ENCODE measurements at places on chromosomes 12 and 14. TPM values are rescaled to one million over a fixed set of nuclear protein-coding genes. Genes with fewer than 3 reads are reported as not detected.

RERG gene
- 29.3 TPM for polyA plus RNA-seq

PCED1B gene
- polyA plus RNA-seq, result 2.8 TPM

PRKD1 gene
- 14.0 TPM for polyA plus RNA-seq

C12orf54 gene
- not detected for polyA plus RNA-seq

FAM90A1 gene
- 0.80 TPM for polyA plus RNA-seq

PROX2 gene
- not detected for polyA plus RNA-seq

NTF3 gene
- polyA plus RNA-seq, result 2.9 TPM

NELL2 gene
- 0.30 TPM for polyA plus RNA-seq

RNASE3 gene
- polyA plus RNA-seq, result not detected

LAG3 gene
- polyA plus RNA-seq, result not detected

TAS2R42 gene
- not detected for polyA plus RNA-seq

PLEKHA5 gene
- polyA plus RNA-seq, result 26.6 TPM

TCL1B gene
- not detected for polyA plus RNA-seq

RDH11 gene
- polyA plus RNA-seq, result 124 TPM

ANKRD33 gene
- polyA plus RNA-seq, result not detected

MYH6 gene
- polyA plus RNA-seq, result 0.13 TPM

REM2 gene
- polyA plus RNA-seq, result 0.77 TPM

KRT71 gene
- not detected for polyA plus RNA-seq

CCDC38 gene
- not detected for polyA plus RNA-seq

KRT81 gene
- polyA plus RNA-seq, result not detected

CCDC196 gene
- not detected for polyA plus RNA-seq

MYF6 gene
- not detected for polyA plus RNA-seq

TEX22 gene
- polyA plus RNA-seq, result 1.5 TPM

PKP2 gene
- 4.3 TPM for polyA plus RNA-seq

WSCD2 gene
- 2.0 TPM for polyA plus RNA-seq

USP44 gene
- 0.52 TPM for polyA plus RNA-seq

PTCSC3 gene
- 6.4 TPM for polyA plus RNA-seq

ACSM4 gene
- polyA plus RNA-seq, result not detected

TPPP2 gene
- polyA plus RNA-seq, result 1.3 TPM

ITGA7 gene
- polyA plus RNA-seq, result 26.2 TPM

DPY19L2 gene
- polyA plus RNA-seq, result 17.8 TPM

ABHD12B gene
- 0.88 TPM for polyA plus RNA-seq

ACVRL1 gene
- 29.1 TPM for polyA plus RNA-seq

ZNF268 gene
- polyA plus RNA-seq, result 6.7 TPM

GPRC5D gene
- not detected for polyA plus RNA-seq

RDH12 gene
- 10.0 TPM for polyA plus RNA-seq

GUCY2C gene
- not detected for polyA plus RNA-seq

TMEM132D gene
- not detected for polyA plus RNA-seq

DDX47 gene
- polyA plus RNA-seq, result 35.1 TPM

CFAP251 gene
- polyA plus RNA-seq, result 2.9 TPM
